ENCODE measurements at places on chromosomes 13 and 19.
A peak's percentile ranks its signal among the peaks of the same experiment; 100 is the strongest.

DNA sequence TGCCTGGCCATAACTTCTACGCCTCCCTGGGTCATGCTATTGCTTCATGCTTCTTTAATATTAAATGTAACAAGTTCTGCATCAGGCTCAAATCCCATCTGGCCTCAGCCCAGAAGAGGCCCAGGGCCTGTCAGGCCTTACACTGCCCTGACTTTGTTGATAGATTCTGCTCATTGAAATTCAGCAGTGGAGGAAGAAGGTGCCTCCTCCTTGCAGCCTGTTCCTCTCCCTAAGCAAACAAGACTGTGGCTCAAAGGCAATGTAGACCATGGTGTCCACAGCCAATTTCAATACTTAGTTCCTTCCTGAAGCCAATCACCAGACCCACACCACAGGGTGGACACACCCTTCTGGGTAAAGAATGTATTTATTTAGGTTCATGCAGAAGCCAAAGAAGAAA, 59.4 kb downstream of the LACC1 start:
- no peak for DNase-seq

DNA sequence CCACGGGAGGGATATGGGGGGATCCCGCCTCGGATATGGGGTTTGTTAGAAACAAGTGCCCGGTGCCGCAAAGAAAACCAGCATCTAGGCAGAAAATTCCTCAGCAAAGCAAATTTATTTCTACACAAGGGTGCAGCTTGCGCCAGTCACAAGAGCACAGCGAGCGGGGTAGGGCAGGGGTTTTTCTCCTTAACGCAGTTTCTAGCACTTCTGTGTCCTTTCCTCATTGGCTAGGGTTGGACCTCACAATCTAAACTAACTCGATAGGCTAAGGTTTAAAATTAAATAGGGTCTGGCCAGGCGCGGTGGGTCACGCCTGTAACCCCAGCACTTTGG, 595 bp downstream of the ZNF440 start:
- no peak for DNase-seq

DNA sequence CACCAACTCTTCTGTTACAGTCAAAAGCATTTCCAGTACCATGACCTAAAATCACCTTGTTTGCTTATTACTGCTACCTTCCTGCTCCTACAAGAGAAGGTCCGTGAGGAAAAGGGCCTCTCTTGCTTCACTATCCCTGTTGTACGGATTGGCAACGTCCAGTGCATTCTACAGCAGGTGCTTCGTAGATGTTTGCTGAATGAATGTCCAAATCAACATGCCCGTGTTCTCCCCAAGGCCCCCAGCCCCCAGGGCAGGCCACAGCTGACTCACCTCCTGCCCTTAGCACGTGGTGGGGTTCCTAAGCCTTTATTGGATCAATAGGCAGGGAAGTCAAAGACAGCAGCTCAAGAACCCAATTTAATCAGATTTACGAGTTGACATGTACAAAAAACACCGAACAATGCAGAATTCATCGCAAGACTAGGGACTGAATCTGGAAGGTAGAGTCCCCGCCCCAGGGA, 5.5 kb upstream of the NAPA start:
- no peak for DNase-seq

- no peak for DNase-seq
These were observed 14.2 kb downstream of the RAB8A start for GRCh38 chr19:16125737-16126495.

DNA sequence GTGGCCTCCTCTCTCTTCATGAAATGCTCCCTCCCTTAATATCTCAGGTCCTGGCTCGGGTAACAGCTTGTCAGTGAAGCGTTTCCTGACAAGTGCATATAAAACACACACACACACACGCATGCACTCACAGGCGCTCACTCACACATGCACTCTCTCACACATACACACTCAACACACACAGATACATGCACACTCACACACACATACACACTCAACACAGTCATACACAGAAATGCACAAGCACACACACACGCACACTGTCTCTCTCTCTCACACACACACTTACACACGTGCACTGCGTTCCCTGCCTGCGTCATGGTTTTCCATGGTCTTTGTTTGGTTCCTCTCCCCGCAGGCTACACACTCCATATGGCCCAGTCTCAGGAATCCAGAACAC, 344.1 kb downstream of the UQCRFS1 start:
- DNase-seq, result no peak

GRCh38 chr13:25846222-25846984, 205.4 kb downstream of the SHISA2 start:
- DNase-seq, result no peak

GRCh38 chr13:73092829-73093228, 34.0 kb downstream of the KLF5 start:
- DNase-seq, result no peak

GRCh38 chr13:42211704-42212464, 60.1 kb upstream of the AKAP11 start:
- DNase-seq, result no peak

DNA sequence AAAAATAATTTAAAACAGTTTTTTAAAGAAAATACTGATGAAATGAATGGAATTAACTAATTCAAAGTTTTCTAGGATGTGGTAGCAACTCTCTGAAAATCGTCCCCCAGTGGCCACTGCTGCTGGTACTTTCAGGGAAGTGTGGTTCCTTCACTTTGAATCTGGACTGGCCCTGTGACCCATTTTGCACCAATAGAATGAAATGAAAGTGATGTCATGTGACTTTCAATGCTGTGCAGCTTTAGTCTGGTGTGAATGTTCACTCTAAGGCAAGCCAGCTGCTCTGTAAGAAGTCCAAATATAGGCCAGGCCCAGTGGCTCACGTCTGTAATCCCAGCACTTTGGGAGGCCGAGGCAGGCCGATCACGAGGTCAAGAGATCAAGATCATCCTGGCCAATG, 26.4 kb upstream of the HNRNPA1L2 start:
- DNase-seq, result no peak

GRCh38 chr19:14112051-14112808, 5.3 kb downstream of the PRKACA start:
- DNase-seq, result no peak

DNA sequence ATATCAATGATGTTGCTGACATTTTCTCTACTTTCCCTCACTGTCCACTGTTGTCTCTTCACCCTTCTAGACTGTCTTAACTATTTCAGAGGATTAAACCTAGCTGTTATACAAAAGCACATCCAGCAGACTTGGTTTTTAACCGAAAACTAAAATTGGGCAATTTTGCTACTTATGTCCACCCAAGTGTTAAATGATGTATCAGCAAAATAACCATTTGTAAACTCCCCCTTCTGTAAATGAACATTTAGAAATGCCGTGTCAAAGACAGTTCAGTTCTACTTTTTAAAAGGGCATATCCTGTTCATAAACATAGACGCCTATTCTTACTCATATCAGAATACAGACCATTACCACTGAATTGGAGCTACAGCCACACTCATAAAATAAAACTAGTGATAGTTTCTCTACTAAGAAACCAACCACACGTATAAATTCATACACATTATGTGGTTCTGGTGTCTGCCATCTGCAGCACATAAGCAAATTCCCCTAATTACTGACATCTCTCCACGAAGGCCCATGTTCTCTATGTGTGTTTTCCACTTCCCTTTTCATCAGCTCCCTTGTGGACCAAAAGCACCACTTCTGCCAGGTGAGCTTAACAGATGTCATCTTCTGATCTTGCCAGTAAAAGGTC, 1091.8 kb downstream of the PCDH9 start:
- DNase-seq, result no peak

- no peak for DNase-seq
These were observed 49.5 kb upstream of the FRY start for GRCh38 chr13:31982124-31982523.

GRCh38 chr19:10398819-10399218, 4.5 kb downstream of the CDC37 start:
- DNase-seq, result no peak

- no peak for DNase-seq
These were observed 3.3 kb upstream of the PHLDB3 start for GRCh38 chr19:43507880-43508279.

DNA sequence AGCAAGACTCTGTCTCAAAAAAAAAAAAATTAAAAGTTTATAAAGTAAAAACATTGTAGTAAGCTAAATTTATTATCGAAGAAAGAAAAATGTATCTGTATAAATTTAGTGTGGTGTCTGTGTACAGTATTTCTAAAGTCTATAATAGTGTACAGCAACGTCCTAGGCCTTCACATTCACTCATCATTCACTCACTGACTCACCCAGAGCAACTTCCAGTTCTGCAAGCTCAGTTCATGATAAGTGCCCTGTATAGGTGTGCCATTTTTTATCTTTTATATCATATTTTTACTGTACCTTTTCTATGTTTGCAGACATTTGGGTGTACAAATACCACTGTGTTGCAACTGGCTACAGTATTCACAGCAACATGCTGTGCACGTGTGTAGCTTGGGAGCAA, 118.1 kb downstream of the TNFRSF19 start:
- no peak for DNase-seq

GRCh38 chr13:102825921-102826706, 19.7 kb upstream of the ERCC5 start:
- peak; percentile 88 for DNase-seq

DNA sequence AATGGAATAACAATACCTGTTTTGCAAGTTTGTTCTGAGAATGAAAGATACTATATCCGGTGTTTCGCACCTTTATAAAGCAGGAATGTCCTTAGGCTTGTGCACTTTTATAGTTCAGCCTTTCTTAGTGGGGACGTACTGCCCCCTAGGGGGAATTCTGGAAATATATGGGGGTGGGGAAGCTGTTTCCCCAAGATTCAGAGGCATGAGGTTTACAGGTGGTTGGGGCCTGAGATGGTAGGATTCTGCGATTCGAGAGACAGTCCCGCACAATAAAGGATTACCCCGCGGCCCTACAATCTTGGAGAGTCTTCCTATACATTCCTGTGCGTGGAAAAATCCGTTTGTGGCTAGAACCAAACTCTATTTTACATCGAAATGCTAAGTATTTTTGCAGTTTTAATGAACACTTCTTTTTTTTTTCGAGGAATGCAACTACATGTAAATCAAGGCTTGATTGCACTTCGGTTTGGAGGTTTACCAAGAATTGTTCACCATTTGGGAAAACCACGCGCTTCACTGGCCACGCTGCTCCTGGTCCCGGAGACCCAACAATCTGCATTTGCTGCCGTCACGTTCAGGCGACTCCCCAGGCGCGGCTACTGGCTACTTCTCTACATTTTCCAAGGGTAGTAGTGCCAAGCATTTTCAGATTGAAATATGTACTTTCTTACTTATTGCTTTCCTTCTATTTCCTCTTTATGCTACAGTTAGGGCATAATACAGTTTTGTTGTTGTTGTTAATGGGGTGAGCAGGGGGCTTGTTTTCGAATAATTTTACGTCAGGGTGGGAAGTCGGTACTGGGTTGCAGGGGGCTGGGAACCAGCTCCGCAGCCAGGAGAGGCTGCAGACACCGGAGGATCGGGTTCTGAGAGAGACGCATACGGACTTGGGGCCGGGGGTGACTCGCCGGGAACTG, 830 bp downstream of the NEK5 start:
- DNase-seq, result peak; percentile 22

- DNase-seq, result no peak
These were observed 3.6 kb downstream of the GTPBP3 start for GRCh38 chr19:17340871-17341357.

DNA sequence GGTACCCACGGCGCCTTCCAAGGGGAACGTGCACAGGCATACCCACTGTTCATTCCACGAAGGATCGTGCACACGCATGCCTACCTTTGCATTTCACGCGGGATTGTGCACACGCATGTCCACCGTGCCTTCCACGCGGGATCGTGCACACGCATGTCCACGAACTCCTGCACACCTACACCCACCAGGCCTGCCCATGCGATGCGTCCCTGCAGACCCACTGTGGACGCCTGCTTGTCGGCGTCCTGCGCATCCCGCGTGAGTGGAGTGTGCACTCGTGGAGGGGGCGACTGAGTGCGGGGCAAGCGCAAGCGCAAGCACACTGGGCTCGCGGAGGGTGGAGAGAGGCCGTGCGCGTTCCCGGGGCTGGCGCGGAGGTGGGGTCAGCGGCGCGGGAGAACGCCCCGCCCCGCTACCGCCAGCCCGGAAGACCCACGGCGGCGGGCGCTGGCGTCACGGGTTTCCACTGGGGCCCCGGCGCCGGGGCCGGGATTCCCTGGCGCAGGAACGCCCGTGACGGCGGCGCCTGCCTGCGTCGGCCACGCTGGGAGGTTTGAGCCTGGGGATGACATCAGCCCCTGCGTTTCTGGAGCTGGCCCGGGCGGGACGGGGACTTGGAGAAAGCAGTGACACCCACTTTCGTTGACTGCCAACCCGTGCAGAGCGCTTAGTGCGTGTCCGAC, 18.7 kb downstream of the GADD45B start:
- DNase-seq, result peak; percentile 64

Data from GM04504 (cell line).